ENCODE measurements at places on chromosomes 1 and 21.

- no peak for DNase-seq
These were observed 706 bp downstream of the CREB3L4 start for GRCh38 chr1:153968408-153968807.

GRCh38 chr21:26881504-26882228 lies 36.5 kb upstream of the ADAMTS1 start:
- DNase-seq: no peak

DNA sequence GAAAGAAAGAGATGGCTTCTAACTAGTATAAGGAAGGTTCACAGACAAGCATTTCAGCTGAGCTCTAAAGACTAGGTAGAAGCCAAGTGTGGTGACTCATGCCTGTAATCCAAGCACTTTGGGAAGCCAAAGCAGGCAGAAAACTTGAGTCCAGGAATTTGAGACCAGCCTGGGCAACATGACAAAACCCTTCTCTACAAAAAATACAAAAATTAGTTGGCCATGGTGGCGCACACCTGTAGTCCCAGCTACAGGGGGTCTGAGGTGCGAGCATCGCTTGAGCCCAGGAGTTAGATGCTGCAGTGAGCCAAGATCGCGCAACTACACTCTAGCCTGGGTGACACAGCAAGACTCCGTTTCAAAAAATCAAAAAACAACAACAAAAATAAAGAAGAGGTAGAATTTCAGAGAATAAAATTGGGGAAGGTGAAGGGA lies 27.8 kb downstream of the FBXO42 start:
- no peak for DNase-seq

DNA sequence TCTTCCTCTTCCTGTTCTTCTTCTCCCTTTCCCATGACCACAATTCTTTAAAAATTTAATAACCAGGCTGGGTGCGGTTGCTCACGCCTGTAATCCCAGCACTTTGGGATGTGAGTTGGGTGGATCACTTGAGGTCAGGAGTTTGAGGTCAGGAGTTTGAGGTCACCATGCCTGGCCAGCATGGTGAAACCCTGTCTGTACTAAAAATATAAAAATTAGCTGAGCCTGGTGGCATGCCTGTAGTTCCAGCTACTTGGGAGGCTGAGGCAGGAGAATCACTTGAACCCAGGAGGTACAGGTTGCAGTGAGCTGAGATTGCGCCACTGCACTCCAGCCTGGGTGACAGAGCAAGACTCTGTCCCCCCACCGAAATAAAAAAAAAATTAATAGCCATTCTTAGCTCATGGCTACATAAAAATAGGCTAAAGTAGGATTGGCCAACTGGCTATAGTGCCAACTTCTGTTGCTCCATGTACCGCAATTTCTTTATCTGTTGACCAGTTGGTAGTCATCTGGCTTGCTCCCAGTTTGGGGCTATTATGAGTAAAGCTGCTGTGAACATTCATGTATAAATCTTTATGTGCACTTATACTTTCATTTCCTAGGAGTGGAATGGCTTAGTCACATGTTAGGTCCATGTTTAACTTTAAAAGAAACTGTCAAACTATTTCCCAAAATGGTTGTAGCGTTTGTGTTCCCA lies 136.3 kb downstream of the PEX14 start:
- no peak for DNase-seq

Data from stimulated activated CD8-positive, alpha-beta memory T cell treated with anti-CD3 and anti-CD28 coated beads, Interleukin-7, amount 100 ng/mL, for 1 hour (primary cell).